Stimulated activated CD4-positive, alpha-beta T cell treated with anti-CD3 and anti-CD28 coated beads, Interleukin-4, amount 100 ng/mL, for 48 hours (primary cell): ENCODE measurements at places on chromosomes 5 and 9.

DNA sequence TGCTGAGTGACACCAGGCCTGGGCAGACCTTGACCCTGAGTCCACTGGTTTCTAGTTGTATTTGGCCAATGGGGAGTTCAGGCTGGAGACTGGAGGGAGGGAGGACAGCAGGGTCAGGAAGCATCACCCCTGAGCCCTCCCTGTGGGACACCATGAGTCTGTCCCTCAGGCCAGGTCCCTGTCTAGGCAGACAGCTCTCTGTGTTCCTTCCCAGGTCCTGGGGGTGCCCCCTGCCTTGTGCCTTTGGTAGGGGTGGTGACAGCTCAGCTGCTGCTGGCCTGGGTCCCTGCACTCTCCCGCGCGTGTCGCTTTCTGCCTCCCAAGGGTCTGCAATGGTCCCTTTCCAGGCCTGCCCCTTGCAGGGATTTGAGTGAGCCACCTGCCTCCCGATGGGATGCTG, 125.5 kb downstream of the OLFM1 start:
- DNase-seq: no peak

DNA sequence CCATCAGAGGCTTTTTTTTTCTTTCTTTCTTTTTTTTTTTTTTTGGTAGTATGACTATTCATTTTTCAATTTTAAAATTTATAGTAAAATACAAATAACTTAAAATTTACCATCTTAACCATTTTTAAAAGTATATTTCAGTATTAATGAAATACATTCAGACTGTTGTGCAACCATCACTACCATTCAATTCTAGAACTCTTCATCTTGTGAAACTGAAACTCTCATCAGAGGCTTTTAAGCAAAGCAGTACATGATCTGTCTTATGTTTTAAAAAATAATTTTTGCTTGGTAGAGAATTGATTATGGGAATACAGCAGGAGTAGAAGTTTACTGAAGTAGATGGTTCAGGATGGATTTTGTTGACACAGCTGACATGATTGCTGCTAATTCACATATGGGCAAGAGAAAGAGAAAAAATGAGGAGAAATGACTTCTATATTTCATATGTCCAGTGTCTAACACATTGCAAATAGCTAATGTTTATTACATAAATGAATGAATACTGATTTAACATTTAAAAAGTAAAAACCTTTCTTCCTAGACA, 13.4 kb downstream of the ELOVL7 start:
- DNase-seq: no peak

GRCh38 chr9:27939186-27939585, 365.9 kb upstream of the C9orf72 start:
- DNase-seq: no peak

- DNase-seq: no peak
These were observed 419.4 kb downstream of the RAB3C start for GRCh38 chr5:59002162-59002825.

- no peak for DNase-seq
These were observed 281.9 kb upstream of the PUM3 start for GRCh38 chr9:3125602-3126405.

DNA sequence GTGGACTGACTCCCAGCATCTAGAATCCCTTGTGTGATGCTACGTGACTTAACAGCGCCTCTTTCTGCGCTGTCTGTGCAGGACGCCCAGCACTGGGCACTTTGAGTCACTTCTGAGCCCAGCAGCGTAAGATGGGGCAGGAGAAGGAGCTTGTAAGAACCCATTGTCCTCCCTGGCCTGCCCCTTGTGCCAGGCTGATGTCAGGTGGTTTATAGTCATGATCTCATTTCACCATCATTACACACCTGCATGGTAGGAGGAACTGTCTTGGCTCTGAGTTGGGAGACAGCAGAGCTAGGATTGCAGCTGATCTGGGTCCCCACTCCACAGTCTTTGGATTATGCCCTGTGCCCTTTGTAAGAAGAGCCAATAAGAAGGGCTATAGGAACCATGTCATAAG, 12.2 kb downstream of the ERGIC1 start:
- DNase-seq: no peak

DNA sequence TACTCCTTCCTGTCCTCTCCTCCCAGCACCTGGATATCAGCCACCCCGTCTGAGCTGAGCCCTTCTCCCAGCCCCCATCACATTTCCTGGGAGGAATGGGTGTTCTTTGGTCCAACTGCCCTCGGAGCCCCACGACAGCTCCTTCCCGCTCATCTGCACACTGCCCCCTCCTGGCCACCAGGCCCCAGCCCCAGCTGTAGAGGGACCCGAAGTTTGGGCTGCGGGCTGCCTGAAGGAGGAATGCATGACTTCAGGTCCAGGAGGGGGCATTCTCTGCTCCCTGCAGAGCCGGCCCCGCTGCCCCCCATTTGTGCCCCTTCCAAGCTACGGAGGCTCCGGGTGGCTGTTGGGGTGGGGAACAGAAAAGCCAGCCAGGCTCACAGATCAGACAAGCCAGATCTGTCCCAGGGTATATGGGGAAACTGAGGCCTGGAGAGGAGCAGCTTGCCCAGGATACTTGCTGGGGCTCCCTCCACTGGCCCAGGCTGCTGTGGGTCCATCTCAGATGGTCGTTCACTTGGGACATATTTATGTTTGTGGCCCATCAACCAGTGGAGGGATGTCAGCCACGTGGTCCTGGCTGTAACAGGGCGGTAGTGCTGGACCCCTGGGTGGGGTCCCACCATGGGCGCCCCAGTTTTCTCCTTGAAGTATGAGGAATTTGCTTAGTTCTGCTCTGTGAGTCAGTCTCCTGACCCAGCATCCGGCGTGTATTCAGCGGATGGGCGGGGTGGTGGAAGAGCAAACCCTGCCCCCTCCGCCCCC, 33.1 kb downstream of the DAB2IP start:
- DNase-seq: peak; percentile 11

DNA sequence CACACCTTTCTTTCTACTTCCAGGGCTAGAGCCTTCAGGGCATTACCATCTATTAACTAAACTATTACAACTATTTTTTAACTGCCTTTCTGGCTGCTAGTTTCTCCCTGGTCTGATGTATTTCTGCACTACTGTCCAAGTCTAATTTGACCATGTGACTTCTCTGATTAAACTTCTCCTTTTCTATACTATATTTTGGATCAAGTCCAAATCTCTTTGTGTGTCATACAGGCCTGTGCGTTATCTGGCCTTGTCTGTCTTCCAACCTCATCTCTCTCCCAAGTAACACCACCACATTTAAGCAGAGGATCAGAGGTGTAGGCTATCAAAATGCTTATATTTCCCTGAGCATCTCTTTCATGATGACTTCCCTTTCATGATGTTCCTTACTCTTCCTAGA, 47.2 kb upstream of the OR13F1 start:
- no peak for DNase-seq
